ENCODE measurements at places on chromosomes 7 and 10.

- DNase-seq, result no peak
Observed at GRCh38 chr7:137992550-137993394, 9.1 kb downstream of the CREB3L2 start.

DNA sequence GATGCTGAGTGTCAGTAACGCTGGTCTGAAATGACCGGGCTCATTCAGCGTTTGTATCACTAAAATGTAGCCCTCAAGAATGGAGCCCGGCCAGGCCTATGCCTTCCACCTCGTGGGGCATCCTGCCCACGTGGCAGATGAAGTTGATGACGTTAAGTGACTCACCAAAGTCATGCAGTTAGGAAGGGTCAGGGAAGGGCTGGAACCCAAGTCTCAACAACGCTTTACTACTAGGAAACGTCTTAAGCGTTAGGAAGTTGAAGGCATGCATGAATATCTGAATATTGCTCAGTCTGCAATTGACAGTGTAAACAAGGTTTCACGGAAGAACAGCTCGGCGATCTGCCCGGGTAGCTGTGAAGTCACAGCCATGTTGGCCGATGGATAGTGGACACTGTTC lies 14.0 kb upstream of the UBE3C start:
- DNase-seq, result no peak

GRCh38 chr7:77788327-77788902 lies 9.8 kb downstream of the TMEM60 start:
- DNase-seq, result no peak

DNA sequence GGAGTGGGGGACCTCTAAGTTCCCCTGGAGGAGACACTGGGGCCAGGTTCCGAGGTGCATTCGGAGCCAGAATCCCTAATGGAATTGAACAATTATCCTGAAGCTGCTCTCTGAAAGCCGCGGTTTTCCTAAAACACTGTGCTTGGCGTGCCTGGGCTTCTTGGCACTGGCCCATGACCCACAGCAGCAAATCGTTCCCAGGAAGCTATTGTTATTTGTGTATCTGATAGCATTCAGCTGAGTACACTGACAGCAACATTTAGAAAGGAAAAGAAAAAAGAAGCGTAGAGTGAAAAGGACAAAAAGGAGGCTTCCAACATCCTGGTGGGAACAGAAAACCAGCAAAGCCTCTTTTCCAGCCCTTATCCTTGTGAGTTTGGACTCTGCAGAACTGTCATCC lies 339.8 kb downstream of the FRMD4A start:
- no peak for DNase-seq

GRCh38 chr10:44811072-44811471 lies 100.1 kb upstream of the TMEM72 start:
- no peak for DNase-seq

Data from SK-MEL-5 (cell line).